ENCODE measurements at places on chromosomes 2 and 18.

- no peak for DNase-seq
These were observed 22.1 kb upstream of the TEX51 start for GRCh38 chr2:126876631-126877030.

GRCh38 chr2:52539026-52539970 lies 1228.3 kb upstream of the CHAC2 start:
- no peak for DNase-seq

GRCh38 chr2:210517264-210517663 lies 39.1 kb upstream of the CPS1 start:
- no peak for DNase-seq

GRCh38 chr2:190379249-190379964 lies 28.7 kb upstream of the MFSD6 start:
- DNase-seq, result no peak

DNA sequence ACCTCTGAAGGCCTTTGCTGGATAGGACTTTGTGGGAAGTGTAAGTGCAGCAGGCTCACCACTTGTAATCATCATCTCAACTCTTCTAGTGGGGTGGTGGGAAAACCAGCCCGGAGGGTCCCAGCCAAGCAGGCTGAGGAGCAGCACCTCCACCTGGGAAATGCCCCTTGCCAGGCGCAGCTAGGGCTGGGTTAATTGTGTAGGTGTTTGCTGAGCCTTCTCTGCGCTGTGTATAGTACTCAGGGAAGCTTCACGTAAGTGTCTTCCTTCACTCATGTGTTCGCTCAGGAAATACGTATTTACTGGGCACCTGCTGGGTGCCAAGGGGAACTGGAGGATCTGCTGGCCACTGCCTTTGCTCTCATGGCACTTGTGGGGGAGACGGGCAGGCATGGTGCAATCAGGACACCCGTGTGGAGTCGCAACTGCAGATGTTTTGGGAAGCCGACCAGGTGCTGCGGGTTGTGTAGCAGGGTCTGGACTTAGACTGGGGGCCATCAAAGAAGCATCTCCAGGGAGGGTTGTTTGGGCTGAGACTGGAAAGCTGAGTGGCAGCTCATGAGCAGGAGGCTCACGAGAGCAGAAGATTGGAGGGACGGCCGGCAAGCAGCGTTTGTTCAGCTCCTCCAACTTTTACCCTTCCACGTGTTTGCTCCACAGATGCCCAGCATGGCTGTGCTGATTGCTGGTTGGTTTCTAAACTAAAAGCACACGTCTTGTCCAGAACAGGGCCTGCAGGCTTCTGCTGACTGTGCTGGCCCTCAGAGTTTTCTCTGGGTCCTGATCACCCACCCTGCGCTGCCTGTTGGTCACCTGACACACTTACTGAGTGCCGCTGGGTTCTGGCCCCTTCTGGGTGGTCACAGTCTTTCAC lies 164.6 kb downstream of the LDLRAD4 start:
- no peak for DNase-seq

All from amygdala (tissue), 56 donors.